Retinal pigment epithelial cell (primary cell): ENCODE measurements at places on chromosomes 4 and X.

GRCh38 chr4:166146806-166147540 is 273.9 kb downstream of the TLL1 start:
- peak; percentile 71 for DNase-seq

GRCh38 chr4:186820391-186820891 is 96.8 kb upstream of the FAT1 start:
- DNase-seq = peak; percentile 36

- DNase-seq = no peak
Measured at GRCh38 chr4:8704632-8705031, 112.1 kb downstream of the CPZ start.

DNA sequence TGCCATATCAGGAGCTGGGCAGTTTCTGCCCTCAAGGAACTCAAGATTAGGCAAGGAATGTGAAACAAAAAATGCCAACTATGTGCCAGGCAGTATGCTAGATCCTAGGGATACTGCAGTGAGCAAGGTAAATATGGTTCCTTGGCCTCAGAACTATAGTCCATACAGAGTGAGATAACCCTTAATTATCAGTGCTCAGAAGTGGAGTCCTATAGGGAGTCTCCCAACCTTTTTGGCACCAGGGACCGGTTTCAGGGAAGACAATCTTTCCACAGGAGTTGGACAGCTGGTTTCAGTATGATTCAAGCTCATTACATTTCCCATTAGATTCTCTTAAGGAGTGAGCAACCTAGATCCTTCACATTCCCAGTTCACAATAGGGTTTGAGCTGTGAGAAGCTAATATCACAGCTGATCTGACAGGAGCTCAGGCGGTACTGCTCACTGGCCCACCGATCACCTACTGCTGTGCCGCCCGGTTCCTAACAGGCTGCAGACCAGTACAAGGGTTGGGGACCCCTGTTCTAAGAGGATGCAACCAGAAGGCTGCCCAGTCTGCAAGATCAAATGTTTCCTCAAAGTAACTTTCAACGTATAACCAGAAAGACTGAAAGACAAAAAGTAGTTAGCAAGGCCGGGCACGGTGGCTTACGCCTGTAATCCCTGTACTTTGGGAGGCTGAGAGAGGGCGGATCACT is 1.7 kb upstream of the SRP72 start:
- no peak for DNase-seq

- DNase-seq = no peak
Measured at GRCh38 chr4:127131527-127131926, 501.2 kb upstream of the INTU start.

GRCh38 chrX:11970578-11971359 is 167.5 kb upstream of the FRMPD4 start:
- no peak for DNase-seq

GRCh38 chrX:122584981-122585380 is 599.1 kb upstream of the GRIA3 start:
- DNase-seq = no peak

GRCh38 chrX:74272230-74272629 is 31.8 kb upstream of the ZCCHC13 start:
- DNase-seq = no peak

DNA sequence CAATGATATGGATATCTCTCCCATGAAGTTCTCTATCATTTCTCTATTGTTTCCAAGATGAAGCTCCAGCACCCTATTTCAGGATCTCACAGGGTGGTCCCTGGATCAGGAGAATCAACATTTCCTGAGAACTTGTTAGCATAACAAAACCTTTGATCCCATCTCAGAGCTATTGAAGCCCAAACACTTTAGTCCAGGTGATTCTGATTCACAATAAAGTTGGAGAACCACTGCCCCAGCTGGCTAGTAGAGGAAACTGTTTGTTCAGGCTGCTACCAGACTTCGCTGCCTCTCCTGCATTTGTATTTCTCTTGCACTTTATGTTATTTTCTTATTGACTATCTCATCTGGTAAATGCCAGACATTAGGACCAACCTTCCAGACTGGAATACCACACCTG is 65.4 kb downstream of the CEP44 start:
- no peak for DNase-seq

DNA sequence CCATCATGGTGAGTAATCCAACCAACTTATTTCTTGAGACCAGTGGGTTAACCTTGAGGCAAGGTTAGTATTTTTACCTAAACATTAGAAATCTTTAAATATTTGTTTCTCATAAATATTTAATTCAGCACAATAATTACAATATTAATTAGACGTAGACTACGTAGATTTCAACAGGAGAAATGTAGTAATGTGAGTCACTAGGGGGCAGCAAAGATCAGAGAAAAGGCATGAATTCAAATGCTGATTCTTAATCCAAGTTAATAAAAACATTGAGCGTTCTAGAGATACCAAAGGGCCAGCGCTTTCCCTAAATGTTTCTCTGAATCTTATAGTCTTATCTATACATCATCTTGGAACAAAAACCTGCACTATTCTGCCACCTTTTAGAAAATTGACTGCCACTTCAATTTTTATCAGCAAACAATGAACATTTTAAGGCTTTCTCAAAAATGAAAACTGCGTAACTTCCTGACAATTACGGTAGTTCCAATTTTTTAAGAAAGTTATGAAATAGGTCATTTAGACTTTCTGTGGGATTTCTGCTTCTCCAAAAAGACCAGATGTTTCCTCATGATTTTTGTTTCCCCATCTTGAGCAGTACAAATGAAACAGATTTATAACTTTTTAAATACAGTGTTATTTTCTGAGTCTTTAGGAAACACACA is 180.7 kb downstream of the GASK1B start:
- no peak for DNase-seq
